ENCODE measurements at places on chromosomes 5 and 9.

DNA sequence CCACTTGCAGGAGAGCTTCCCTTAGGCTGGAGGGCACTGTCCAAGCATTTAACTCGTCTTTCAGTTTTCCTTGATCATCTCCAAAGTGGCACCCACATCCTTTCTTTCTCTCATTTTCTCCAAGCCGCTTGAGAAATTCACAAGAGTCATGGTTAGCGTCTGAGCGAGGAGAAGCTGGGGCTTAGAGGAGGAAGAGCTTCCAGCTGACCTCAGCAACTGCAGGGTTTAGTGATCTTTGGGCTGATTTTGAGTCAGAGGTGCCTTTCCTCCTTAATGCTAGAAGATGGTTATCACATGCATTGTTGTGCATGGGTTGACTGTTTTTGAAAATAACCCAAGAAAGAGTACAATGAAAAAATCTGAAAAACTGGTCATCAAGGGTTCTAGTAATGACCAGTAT, 134.7 kb downstream of the GADD45G start:
- DNase-seq = no peak

DNA sequence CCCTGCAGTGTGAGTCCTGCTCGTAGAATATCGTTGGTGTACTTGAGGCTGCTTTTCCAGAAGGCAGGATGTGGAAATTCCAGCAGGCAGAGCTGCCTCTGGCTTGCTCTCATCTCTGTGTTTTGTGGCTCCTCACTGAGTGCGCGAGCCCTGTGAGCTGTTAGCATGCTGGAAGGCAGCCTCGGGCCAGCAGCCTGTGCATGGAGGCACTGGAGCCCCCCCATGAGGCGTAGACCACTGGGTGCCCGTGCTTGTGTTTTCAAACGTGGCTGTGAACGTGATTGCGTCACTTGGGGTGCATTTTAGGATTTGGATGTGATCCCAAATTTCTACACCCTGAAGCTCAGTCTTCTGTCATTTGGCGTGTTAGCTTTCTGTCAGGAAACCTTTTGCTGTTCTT, 3.2 kb downstream of the WDR5 start:
- no peak for DNase-seq

DNA sequence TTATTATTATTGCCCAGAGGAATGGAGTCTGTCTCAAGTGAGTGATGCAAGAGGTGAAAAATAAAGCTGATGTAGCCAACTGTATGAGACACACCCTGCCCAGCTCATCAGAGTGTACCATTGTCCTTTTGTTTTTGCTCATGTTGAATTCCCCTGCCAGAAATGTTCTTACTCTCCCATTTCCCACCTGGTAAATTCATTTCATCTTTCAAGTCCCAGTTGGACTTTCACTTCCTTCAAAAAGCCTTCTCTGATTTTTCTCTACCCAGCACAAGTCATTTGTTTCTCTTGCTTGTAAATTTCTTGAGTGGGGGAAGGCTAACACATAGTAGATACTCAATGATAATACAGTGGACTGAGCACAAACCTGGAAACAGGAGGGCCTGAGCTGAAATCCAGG, 394.5 kb upstream of the ZNF462 start:
- DNase-seq = no peak

DNA sequence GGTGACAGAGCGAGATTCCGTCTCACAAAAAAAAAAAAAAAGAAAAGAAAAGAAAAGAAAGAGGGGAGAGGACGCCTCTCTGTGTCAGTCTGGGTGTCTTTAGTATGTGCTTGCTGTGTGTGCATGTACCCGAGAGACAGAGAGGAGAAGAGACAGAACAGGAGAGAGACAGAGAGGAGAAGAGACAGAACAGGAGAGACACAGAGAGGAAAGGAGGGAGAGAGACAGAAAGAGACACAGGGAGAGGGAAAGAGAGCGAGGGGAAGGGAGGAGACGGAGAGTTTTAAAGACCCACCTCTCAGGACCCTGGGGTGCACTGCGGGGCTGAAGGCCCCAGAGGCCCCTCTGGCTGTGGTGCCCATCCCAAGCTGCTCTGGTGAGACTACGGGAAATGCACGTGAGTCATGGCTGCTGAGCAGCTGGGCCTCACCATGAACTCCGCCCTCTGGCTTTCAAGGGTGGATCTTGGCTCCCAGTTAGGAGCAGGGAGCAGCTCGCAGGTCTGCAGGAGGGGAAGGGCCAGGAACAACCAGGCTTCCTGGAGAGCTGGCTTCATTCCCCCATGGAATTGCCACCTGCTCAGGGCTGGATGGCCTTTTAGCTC, 7.9 kb downstream of the SLC6A3 start:
- DNase-seq = peak; percentile 58

DNA sequence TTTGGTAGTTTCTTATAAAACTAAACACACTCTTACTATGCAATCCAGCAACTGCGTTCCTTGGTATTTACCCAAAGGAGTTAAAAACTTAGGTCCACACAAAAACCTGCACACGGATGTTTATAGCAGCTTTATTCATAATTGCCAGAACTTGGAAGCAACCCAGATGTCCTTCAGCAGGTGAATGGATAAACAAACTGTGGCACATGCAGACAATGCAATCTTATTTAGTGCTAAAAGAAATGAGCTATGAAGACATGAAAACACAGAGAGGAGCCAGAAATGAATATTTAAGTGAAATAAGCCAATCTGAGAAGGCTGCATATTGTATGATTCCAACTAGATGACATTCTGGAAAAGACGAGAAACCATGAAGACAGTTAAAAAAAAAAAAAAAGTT, 10.7 kb downstream of the WNK2 start:
- DNase-seq = no peak

DNA sequence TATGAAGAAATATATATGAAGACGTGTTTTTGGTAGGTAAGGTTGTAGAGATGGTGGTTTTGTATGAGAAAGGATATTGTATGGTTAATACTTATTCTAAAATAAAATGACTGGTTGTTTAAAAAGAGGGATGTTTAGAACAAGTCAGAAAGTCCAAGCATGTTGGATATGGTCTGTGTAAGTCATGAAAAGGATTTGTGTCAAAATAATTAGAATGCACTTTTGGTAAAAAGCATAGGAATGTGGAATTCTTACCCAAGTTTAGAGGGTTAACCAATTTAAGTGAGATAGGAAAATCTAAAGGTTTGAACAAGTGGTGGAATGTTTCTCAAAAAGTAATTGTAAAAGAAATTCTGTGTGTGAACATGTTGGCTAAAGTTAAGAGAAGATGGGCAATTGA, 1556.5 kb upstream of the C9orf72 start:
- peak; percentile 57 for DNase-seq

- no peak for DNase-seq
Measured at GRCh38 chr5:100188778-100189177, 346.4 kb upstream of the FAM174A start.

GRCh38 chr5:16411741-16412455, 53.7 kb downstream of the ZNF622 start:
- no peak for DNase-seq

- peak; percentile 10 for DNase-seq
Measured at GRCh38 chr9:21160178-21160577, 6.3 kb downstream of the IFNA21 start.

DNA sequence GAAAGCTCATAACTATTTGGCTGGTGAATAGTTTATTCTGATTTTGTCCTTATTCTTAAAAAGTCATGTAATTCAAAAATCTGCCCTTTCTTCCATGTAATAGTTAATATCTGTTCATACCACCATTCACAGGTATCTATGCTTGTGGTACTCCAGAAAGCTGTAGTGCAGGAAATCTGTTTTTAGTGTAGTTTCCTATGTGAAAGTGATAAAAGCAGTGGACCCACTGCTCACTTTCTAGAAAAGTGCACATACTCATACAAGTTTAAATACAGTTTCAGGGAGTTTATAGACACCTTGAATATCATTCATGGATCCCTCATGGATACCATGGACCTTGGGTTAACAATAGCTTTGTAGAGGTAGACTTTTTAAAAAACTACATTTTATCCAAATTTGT, 20.2 kb downstream of the PBX3 start:
- no peak for DNase-seq

DNA sequence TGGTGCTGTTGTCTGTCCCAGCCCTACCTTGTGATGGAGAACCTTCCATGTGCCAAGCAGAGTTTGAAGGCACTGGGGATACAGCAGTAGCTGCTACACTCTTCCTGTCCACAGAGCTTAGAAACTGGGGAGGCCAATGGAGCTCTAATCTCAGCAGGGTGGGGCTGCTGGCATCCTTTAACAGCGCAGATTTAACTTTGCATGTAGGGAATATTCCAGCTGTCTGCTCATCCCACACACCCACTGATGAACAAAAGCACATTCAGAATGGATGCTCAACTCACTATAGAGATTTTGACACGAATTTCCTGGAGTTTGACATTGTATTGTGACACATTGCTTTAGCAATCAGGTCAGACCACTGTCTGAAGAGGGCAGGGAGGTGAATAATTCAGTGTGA, 49.0 kb downstream of the TMEM215 start:
- no peak for DNase-seq

DNA sequence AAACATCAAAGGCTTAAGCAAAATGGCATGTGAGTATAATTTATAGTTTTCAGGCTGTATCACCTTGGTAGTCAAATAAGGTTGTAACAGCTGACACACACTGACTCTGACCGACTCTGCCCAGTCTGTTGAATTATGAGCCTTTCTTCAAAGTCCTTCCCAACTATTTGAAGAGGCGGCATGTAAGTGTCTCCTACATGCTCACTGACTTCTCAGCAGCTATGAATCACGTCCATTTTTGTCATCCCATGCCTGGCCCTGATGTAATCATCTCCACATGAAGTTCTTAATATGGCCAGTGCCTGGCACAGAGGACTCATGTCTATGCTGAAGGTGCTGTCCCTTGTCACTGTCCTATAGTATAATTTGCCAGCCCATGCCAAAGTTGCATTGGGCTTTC, 5.1 kb upstream of the PTBP3 start:
- no peak for DNase-seq

DNA sequence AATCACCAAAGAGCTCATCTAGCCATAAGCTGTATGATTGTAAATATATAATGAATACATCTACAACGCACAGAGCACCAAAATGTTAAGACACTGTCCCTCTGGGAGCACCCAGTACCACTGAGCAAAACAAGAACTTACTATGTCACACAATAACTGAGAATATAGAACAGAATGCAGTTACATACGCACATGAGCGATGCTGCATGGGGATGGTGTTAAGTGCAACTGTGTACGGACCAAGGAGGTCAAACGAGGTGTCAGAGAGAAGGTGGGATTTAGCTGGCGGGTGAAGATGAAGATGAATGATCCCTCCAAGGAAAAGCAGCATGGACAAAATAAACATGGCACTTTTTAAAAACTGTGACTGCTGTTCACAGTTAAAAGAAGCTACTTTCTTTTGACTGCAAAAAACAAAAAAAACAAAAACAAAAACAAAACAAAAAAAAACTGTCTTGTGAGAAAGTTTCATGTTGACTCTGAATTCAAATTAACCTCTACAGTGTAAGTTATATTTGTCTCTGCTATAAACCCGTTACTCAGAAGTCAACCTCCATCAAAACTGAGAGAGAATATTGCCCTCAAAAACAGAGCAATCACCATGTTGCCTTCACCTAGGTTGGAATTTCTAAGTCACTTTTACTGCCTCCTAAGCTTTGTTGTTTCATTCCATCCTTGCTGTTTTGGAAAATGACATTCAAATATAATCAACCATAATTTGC, 169.6 kb upstream of the GNA14 start:
- DNase-seq = no peak

DNA sequence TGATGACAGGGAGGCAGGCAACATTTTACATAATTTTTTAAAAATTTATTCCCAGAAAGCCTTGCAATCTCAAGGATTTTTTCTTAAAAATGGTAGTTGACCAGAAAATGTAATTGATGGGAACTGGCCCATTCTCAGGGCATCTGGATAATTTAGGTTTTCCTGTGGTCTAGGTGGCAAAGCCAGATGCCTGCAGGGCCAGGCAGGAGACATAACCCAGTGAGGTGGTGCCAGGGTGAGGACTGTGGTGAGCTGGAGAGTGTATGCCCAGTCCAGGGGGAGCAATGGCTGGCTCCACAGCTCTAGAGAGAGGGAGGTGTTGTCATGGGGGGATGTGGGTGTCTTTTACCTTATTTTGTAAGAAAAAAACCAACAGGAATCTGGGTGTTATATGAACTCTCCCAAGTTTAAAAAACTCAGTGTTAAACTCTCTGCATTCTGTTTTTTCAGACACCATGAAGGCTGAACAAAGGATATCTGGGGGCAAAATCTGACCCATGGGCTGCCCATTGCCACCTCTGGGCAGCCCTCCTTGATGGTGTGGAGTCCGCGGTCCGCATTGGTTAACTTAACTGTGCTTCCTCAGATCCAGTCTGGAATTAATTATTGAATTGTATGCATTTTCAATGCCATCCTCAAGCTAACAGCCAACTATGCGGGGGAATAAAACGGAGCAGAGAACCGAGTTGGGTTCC, 43.9 kb downstream of the BOD1 start:
- DNase-seq = no peak
